Uterus (tissue), 4 donors: ENCODE measurements at places on chromosomes 7 and 10. TPM values are rescaled to one million over a fixed set of nuclear protein-coding genes. Genes with fewer than 3 reads are reported as not detected.
A peak's percentile ranks its signal among the peaks of the same experiment; 100 is the strongest.

The CTAGE4 gene
- total RNA-seq: 0.29 TPM

The PHYH gene
- 94.1 TPM for total RNA-seq

The DYNC1I1 gene
- 17.9 TPM for total RNA-seq

The HKDC1 gene
- 4.0 TPM for total RNA-seq

GRCh38 chr10:8778713-8779112 is 724.2 kb downstream of the GATA3 start:
- DNase-seq: no peak
- H3K27ac ChIP-seq: no peak overlapping the region
- H3K4me3 ChIP-seq: no peak overlapping the region
- H3K36me3 ChIP-seq: no peaks in the 10 kb centered on the region

DNA sequence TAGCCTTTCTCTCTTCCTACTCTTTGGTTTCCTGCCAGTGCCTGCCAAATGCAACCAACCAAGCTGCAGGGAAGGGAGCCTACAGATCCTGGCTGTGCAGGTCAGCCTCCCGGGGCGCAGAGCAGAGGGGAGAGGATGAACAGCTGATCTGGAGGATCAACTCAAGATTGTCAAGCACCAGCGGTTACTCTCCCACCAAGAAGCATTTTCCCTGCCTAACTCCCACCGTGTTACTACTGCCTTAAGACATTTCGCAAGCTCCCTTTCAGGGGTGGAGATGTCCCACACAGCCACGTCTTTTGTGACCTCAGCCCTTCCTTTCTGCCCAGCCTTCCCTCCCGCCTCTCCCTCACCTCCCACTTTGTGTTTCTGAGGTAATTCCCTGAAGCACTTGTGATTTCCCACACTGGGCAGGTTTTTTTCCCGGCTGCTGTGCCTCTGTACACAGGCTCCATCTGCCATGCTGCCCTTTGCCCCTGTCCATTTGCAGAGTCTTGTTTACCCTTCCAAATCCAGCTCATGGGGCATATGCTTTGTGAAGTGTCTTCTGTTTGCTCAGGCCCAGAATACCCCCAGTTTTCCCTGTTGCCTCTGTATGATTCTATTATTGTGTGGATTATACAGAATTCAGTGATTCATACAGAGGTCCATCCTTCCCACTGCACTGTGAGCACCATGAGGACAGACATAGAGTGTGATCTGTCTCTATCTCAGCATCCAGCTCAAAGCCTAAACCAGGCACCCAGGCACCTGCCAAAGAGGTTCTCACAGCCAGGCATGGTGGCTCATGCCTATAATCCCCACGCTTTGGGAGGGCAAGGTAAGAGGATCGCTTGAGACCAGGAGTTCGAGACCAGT is 40.9 kb upstream of the PAPSS2 start:
- no peaks in the 10 kb centered on the region for H3K36me3 ChIP-seq
- H3K27ac ChIP-seq: no peak overlapping the region
- no peak overlapping the region for H3K4me3 ChIP-seq
- no peaks in the 10 kb centered on the region for H3K4me1 ChIP-seq
- H3K27me3 ChIP-seq: no peaks in the 10 kb centered on the region

DNA sequence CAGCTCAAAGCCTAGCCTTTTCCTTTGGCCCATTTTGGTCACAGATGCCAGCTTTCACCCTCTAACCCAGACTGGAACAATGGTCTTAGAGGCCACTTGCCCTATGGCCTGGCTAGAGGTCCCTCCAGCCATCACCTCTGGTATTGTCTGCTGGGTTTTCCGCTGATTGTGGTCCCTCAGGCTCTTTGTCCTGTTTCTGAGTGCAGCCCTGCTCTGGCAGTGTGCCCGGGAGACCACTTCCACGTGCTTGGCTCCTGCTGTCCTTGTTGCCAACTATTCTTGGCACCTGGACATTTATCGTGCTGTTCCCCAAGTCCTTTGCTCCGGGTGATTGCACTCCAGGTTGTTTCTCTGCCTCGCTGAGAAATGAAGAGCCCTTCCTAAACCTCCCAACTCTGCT is 53.3 kb upstream of the FAM180A start:
- H3K4me3 ChIP-seq: no peak overlapping the region
- no peaks in the 10 kb centered on the region for H3K4me1 ChIP-seq
- no peaks in the 10 kb centered on the region for H3K27me3 ChIP-seq
- H3K36me3 ChIP-seq: no peaks in the 10 kb centered on the region
- DNase-seq: no peak

DNA sequence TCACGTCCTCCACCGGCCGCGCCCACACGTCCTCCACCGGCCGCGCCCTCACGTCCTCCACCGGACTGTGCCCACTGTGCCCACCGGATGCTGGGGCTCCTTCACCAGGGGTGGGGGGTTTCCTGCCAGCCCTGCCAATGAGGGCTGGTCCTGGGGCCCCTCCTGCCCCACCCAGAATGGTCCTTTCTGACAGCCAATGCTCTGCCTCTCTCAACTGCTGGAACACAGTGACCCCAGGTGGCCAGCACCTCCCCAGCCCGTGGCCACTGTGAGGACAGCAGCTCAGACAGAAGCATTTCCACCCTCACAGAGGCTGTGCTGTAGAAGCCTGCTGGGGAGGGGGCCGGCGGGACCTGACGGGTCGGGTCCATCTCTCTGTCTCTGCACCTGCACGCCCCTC is 90.1 kb upstream of the DNAAF5 start:
- H3K36me3 ChIP-seq: no peaks in the 10 kb centered on the region
- H3K27ac ChIP-seq: no peak overlapping the region
- DNase-seq: no peak

DNA sequence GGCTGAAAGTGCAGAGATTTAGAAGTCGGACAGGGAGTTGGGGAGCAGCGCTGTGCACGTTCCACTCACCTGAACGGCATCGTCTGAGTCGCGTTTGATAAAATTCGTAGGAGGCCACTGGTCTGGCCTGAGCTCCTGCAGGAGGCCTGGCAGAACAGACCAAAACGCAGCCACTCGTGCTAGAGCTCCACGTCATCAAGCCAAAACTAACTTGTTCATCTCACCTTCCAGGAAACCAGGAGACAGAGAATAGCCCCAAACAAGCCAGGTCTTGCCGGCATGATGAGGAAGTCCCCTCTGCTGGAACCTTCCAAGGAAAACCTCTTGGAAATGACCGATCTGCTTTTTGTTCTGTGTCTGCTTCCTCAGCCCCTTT is 43.4 kb upstream of the DNAJB6 start:
- no peak overlapping the region for H3K27ac ChIP-seq
- H3K4me1 ChIP-seq: no peaks in the 10 kb centered on the region
- no peak overlapping the region for H3K4me3 ChIP-seq
- no peaks in the 10 kb centered on the region for H3K27me3 ChIP-seq
- DNase-seq: no peak
- no peaks in the 10 kb centered on the region for H3K36me3 ChIP-seq

DNA sequence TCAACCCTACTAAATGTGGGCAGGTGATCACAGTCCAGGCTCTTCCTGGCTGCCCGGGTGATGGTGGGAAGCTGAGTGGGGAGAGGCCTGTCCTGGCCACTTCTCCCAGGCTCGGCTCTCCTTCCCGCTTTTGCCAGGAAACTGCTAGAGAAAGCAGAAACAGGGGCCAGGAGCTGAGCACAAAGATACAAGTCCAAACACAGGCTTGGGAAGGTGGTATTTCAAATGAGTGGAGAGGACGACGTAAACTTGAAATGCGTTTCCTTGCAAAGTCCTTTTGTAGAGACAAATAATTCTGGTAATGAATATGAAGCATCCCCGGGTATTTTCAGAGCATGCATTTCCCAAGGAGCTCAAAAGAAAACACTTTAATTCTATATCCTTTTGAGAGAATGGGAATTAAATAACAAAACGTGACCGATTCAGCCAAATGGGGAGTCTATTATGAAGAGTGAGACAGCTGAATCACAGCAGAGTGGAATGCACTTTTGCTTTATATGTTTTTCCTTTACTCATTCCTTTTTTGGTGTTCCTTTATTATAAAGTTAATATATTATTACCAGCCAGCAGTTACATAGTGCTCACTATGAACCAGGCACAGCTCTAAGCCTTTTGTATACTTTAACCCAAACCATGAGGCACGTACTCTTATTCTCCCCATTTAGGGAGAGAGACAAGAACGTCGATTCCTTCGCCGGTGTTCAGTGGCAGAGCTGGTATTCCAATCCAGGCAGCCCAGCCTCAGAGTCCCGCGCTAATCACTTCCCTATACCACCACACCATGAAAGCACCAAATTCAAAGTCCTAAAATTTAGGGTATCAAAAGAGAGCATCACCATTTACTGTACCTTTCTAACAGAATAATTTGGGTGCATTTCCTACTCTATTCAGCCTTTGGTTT is 218.2 kb upstream of the KLF14 start:
- peak overlapping the region; percentile 16 for H3K27ac ChIP-seq
- H3K4me3 ChIP-seq: no peak overlapping the region
- H3K4me1 ChIP-seq: peaks cover 15% of the 10 kb centered on the region
- H3K27me3 ChIP-seq: no peaks in the 10 kb centered on the region
- DNase-seq: no peak

GRCh38 chr7:73703757-73704639 is 15.5 kb downstream of the STX1A start:
- H3K4me3 ChIP-seq: peak overlapping the region; percentile 29
- H3K4me1 ChIP-seq: peaks cover 6% of the 10 kb centered on the region
- H3K36me3 ChIP-seq: no peaks in the 10 kb centered on the region
- H3K27me3 ChIP-seq: no peaks in the 10 kb centered on the region
- peak; percentile 63 for DNase-seq
- H3K27ac ChIP-seq: peak overlapping the region; percentile 76

DNA sequence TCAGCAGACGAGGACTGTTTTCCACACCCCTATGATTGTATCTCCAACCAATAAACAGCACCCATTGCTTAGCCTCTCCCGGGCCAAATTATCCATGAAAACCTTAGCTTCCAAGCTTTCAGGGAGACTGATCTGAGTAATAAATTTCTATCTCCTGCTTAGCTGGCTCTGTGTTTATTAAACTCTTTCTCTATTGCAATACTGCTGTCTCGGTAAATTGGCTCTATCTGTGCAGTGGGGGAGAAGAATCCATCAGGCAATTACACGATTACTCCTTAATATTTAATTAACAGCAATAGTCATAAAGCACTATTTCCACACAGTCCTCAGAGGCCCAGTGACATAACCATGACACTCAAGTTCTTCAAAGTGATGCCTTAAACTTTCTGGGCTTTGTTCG is 1122.8 kb downstream of the TYW1 start:
- no peak overlapping the region for H3K27ac ChIP-seq
- H3K27me3 ChIP-seq: no peaks in the 10 kb centered on the region
- no peak for DNase-seq
- no peaks in the 10 kb centered on the region for H3K4me1 ChIP-seq

- H3K27me3 ChIP-seq: no peaks in the 10 kb centered on the region
- H3K4me3 ChIP-seq: no peak overlapping the region
- no peaks in the 10 kb centered on the region for H3K4me1 ChIP-seq
- peak overlapping the region; percentile 79 for H3K27ac ChIP-seq
These were observed 124.9 kb downstream of the RNLS start for GRCh38 chr10:88458209-88458608.
